ENCODE measurements at places on chromosomes 7 and 10. TPM values are rescaled to one million over a fixed set of nuclear protein-coding genes. Genes with fewer than 3 reads are reported as not detected.
A peak's percentile ranks its signal among the peaks of the same experiment; 100 is the strongest.

DNA sequence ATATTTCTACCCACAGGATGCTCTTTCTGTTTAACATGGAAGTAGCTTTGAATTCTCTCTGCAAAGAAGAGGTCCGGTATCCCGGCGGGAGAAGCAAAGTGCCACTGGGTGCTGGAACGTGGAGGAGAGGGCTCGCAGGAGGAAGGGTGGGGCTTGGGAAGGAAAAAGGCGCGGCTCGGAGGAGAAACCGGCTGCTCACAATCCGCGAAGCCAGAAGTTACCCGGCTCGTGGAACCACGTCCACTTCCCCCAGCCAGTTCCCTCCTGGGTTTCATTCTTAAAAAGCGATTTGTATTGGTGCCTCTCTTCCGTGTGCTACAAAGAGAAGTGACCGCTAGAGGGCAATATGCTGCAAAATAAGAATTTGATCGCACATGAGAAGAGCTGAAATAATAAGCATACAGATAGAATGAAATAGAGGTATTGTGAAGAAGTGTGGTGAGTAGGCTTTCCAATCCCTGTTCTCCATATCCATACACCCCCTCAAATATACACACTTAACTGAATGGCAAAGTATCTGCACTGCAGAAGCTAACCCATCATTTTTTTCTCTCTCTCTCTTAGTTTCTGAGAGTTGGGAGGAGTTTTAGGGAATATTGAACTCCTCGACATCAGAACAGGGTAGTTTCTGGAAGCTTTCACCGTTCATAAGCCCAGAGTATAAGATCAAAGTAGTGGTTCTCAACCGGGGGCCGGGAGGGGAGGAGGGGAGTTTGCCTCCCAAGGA is 31.1 kb downstream of the TRIL start:
- no peak overlapping the region for H3K27ac ChIP-seq
- peaks cover 12% of the 10 kb centered on the region for H3K4me1 ChIP-seq
- peak; percentile 63 for DNase-seq
- no peaks in the 10 kb centered on the region for H3K27me3 ChIP-seq
- no peaks in the 10 kb centered on the region for H3K36me3 ChIP-seq

- H3K4me1 ChIP-seq: peaks cover 17% of the 10 kb centered on the region
- no peak overlapping the region for H3K27ac ChIP-seq
- no peak overlapping the region for H3K4me3 ChIP-seq
- no peak for DNase-seq
- H3K27me3 ChIP-seq: no peaks in the 10 kb centered on the region
These were observed 164.4 kb downstream of the SVIL start for GRCh38 chr10:29470355-29470705.

DNA sequence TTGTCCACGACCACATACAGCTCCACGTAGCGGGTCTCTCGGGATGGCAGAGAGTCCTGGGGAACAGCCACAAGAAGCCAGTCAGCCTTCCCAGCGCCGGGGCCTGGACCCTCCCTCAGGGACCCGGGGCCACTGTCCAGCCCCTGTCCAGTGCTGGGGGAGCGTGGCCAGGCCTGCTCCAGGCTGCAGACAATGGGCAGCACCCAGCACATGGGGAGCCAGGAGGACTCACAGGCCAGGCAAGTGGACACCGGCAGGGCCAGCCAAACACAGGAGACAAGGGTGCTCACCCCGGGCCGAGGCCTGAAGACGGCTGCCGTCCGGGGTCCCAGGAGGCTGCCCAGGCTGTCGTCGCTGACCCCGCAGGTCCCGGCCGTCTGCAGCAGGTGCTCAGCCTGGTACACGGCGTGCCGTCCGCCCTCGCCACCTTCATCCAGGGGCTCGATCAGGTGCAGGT is 3.7 kb downstream of the ADAM8 start:
- no peak for DNase-seq
- no peak overlapping the region for H3K4me3 ChIP-seq
- H3K27ac ChIP-seq: no peak overlapping the region
- H3K27me3 ChIP-seq: no peaks in the 10 kb centered on the region

GRCh38 chr7:121244120-121244870 is 84.5 kb upstream of the WNT16 start:
- no peaks in the 10 kb centered on the region for H3K27me3 ChIP-seq
- peak; percentile 79 for DNase-seq
- no peaks in the 10 kb centered on the region for H3K36me3 ChIP-seq
- peaks cover 14% of the 10 kb centered on the region for H3K4me1 ChIP-seq
- peak overlapping the region; percentile 38 for H3K27ac ChIP-seq

The SNCG gene
- total RNA-seq: 2.6 TPM

- H3K4me1 ChIP-seq: no peaks in the 10 kb centered on the region
- H3K27ac ChIP-seq: no peak overlapping the region
- no peak overlapping the region for H3K4me3 ChIP-seq
- no peaks in the 10 kb centered on the region for H3K27me3 ChIP-seq
These were observed 88.0 kb downstream of the DOCK1 start for GRCh38 chr10:126993208-126993607.

The CCDC146 gene
- 7.5 TPM for total RNA-seq

The SSC4D gene
- total RNA-seq: 7.6 TPM

GRCh38 chr10:91565226-91565625 is 67.6 kb downstream of the PPP1R3C start:
- no peak overlapping the region for H3K4me3 ChIP-seq
- peaks cover 9% of the 10 kb centered on the region for H3K4me1 ChIP-seq
- no peaks in the 10 kb centered on the region for H3K36me3 ChIP-seq
- H3K27ac ChIP-seq: no peak overlapping the region
- H3K27me3 ChIP-seq: no peaks in the 10 kb centered on the region

All from body of pancreas (tissue), 4 donors.